ENCODE measurements at places on chromosomes 13 and 19. TPM values are rescaled to one million over a fixed set of nuclear protein-coding genes. Genes with fewer than 3 reads are reported as not detected.

Gene RFPL4A
- total RNA-seq, result not detected

Gene ZSCAN5A
- total RNA-seq, result 31.1 TPM

Gene FUT3
- 32.0 TPM for total RNA-seq

DNA sequence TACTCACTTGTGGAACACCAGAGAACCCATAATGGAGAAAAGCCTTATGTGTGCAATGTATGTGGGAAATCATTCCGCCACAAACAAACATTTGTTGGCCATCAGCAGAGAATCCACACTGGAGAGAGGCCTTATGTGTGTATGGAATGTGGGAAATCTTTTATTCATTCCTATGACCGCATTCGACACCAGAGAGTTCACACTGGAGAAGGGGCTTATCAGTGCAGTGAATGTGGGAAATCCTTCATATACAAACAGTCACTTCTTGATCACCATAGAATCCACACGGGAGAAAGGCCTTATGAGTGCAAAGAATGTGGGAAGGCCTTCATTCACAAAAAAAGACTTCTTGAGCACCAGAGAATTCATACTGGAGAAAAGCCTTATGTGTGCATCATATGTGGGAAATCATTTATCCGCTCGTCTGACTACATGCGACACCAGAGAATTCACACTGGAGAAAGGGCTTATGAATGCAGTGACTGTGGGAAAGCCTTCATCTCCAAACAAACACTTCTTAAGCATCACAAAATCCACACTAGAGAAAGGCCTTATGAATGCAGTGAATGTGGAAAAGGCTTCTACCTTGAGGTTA is 10.9 kb downstream of the ZNF549 start:
- no peak for DNase-seq

- no peak for DNase-seq
These were observed 34.8 kb downstream of the ATP7B start for GRCh38 chr13:51976423-51976822.

- DNase-seq, result no peak
These were observed 61.5 kb downstream of the B3GLCT start for GRCh38 chr13:31261241-31261640.

DNA sequence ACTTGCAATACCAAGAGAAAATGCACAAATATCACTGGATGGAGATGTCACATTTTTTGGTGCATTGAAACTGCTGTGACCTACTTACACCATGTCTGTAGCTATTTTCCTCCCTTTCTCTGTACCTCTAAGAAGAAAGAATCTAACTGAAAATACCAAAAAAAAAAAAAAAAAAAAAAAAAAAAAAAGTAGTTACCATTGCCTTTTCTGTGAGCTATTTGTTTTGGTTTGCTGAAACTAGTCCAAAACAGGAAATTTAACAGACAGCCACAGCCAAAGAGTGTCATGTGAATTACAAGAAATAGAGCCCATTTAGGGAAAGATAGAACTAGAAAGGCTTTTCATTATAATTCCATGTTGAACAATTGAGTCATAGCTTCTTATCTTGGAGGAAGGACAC is 37.3 kb downstream of the TNFSF13B start:
- DNase-seq, result no peak

GRCh38 chr13:83414393-83414792 is 467.9 kb downstream of the SLITRK1 start:
- no peak for DNase-seq

DNA sequence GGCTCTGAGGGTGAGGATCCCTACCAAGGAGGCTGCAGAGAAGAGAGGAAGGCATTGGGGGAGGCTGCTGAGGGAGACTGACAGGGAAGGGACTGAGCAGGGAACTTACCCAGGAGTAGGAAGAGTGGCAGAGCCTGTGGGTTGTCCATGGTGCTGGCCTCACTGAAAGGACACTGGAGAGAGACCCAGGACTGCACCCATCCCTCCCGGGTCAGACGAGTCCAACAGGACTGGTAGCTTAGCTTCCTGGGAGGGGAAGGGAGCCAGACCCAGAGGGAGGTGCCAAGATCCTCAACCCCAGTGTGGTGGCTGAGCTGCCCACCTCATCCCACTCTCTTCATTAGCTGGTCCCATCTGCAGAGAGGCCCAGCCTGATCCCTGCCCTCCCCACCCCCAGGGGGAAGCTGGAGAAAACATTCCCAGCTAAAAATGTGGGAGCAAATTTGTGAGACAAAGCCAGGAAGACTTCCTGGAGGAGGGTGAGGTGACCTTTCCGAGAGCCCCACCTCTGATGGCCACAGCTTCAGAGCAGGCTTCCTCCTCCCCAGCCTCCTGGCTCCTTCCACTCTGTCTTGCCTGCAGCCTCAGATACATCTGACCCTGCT is at the start of gene VSIG10L:
Gene VSIG10L, minus strand, starts transcription at position 164 of the 605 bp plus-strand sequence. Its CDS starts 15 bp downstream, at position 149.
- no peak for DNase-seq

- DNase-seq, result no peak
These were observed 2.3 kb upstream of the EIF3G start for GRCh38 chr19:10122045-10122444.

- DNase-seq, result no peak
These were observed 8.3 kb upstream of the KLF16 start for GRCh38 chr19:1871630-1872029.

DNA sequence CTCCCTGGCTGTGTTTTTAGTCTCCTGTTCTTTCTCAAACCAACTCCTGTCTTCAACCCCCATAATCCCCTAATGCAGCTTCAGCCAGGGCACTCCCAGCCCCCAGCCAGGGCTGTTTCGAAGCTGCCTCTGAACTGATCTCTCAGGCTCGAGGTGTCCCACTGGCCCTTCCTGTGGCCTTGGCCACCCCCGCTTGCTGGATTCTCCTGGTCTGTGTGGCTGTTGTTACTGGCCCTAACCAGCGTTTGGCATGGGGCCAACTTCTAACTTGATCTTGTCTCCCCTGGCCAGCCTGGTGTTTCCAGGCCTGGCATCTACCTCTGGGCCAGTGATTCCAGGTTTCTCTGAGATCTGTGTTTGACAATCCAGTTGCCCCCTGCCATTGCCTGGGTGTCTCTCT is 11.0 kb downstream of the XAB2 start:
- DNase-seq, result no peak

DNA sequence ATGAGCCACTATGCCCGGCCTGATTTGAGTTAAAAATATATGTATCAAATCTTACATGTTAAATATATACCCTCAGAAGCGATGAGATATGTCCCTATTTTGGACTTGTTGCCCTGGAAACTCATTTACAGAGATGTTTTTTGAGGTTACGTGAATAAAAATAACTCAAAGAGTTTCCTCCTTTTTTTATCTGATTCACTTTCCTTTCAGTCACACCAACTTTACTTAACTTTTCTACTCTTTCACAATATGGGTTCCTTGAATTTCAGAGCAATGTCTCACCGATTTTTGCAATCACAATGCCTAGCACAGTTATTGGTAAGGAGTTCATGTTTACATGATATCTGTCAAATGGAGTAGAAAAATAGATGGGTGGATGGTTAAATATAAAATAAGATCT is 2.3 kb downstream of the OR7C2 start:
- DNase-seq, result no peak

DNA sequence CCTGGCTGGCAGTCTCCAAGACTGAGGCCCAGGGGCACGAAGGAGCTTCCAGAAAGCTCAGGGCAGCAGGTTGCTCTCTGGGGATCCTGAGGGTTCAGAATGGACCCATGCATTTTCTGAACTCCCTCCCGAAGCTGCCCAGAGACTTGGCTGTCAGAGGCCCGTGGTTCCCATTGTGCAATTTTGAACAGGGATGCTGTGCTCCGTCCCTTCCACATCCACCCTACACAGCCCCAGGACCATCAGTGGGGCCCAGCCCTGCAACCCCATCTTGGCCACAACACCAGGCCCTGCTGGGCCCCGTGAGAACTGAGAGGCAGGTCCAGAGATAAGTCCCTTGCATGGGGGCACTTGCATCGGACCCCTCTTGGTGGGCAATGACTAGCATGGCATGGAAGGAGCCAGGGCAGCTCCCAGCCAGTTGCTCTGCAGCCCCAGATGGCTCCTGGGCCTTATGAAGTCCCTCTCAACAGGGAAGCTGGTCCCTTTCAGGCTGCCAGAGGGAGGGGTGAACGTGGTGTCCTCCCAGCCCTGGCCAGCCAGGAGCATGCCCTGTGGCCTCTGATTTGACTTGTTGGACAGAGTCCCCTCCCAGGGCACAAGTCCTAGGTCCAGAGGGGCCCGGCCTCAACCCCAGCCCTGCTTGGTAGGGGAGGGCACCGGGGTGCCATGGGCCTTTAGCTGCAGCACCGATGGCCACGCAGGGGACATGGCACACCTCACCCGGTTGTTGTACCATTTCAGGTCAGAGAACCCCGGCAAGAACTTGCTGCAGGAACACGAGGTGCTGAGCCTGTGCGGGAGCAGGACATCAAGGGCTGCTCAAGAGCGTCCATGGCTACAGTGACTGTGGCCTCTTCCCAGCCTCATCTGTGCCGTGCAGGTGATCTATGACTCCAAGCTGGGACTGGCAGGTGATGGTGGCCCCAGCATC is 17.3 kb upstream of the ZNF14 start:
- DNase-seq, result no peak
